ENCODE measurements at places on chromosomes 3 and 15.

GRCh38 chr3:7038394-7038793 lies 177.5 kb downstream of the GRM7 start:
- DNase-seq, result no peak

- DNase-seq, result peak; percentile 21
These were observed 42.8 kb upstream of the RNU6-1 start for GRCh38 chr15:67882487-67883233.

DNA sequence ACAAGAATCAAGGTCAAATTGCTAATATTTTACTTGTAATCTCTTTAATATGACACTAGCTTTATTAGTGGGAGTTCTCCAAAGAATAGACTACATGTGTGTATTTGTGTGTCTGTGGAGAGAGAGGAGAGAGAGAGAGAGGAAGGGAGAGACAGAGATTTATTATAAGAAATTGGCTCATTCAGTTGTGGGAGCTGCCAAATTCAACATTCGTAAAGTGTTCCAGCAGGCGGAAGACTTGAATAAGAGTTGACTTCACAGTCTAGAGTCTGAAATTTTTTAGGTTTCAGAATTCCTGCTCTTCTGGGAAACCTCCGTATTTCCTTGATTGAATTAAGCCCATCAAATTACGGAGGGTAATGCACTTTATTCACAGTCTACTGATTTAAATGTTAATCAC lies 4.7 kb upstream of the CLDN1 start:
- no peak for DNase-seq

DNA sequence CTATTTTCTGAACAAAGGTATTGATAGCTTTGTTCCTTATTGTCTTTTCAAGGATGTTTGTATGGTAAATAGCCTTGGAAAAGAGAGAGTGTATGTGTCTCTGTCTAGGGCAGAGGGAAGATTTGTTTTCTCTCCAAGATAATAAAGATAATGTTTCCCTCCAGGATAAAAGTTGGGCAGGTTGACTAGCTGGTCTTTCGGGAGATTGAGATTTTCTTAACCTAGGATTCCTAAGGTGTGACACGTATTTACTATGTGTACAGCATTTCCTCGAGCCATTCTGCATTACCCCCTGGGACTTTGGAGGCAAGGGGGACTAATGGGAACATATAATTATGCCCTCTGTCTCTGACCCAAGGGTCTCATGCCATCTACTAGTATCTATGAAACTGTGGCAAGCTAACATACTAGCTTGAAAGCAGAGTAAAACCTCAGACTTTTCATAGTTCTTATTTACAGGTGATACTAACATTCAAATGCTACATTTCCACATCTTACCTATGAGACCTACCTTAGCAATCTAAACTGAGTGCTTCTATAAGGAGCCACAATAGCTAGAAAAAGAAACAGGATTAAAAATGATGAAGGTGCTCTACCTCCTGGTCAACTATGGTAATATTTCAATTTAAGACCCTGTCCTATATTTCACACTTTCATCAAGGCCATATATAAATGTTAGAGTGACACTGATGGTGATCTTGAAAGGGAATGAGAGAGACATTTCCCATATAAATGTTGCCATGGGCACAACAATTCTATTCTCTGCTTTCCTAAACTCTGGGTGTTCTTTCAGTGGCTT lies 252.9 kb upstream of the CBLB start:
- DNase-seq, result no peak
